Non-pigmented ciliary epithelial cell (primary cell): ENCODE measurements at places on chromosomes 3 and 15.

GRCh38 chr15:23497710-23498111 is 50.7 kb upstream of the GOLGA6L2 start:
- DNase-seq, result no peak

DNA sequence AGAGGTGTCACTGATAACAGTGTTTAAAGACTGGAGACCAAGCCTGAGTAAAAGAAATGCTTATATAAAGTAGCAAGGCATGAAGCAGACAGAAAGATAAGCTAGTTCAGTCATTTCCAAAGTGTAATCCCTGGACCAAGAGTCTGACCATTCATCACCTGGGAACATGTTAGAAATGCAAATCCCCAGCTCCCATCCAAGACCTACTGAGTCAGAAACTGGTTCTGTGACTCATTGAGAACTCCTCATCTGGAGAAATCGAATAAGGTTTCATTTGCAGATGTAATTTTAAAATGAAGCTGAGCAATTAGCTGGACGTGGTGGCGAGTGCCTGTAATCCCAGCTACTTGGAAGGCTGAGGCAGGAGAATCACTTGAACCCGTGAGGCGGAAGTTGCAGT is 473.9 kb upstream of the UBE2E2 start:
- DNase-seq, result no peak

- peak; percentile 61 for DNase-seq
Measured at GRCh38 chr3:55416331-55416821, 70.7 kb downstream of the WNT5A start.

GRCh38 chr15:31362886-31363285 is 36.3 kb downstream of the KLF13 start:
- no peak for DNase-seq

- no peak for DNase-seq
Measured at GRCh38 chr15:98663045-98663444, 14.7 kb downstream of the IGF1R start.

- no peak for DNase-seq
Measured at GRCh38 chr15:47542312-47542989, 174.9 kb upstream of the SEMA6D start.

GRCh38 chr3:149009732-149010131 is 18.4 kb downstream of the GYG1 start:
- DNase-seq, result no peak

DNA sequence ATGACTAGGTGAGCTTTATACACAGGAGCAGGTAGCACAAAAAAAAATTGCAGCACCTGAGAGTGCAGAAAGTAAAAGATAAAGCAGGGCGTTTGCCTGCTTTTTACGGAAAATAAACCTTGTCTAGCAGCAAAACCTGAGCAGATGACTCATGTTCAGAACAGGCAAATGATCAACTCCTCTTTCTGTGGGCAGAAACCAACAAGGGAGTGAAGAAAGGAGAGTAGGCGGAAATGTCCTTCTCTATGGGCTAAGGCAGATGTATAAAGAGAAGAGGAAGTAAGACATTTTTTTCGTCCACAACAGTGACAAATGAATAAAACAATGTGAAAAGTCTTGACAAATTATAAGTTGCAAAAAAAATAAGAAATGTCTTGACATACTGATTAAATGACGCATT is 24.5 kb upstream of the GMNC start:
- DNase-seq, result no peak

- DNase-seq, result no peak
Measured at GRCh38 chr3:128461731-128462130, 5.0 kb downstream of the DNAJB8 start.

GRCh38 chr3:25403968-25404367 is 24.1 kb upstream of the RARB start:
- no peak for DNase-seq

DNA sequence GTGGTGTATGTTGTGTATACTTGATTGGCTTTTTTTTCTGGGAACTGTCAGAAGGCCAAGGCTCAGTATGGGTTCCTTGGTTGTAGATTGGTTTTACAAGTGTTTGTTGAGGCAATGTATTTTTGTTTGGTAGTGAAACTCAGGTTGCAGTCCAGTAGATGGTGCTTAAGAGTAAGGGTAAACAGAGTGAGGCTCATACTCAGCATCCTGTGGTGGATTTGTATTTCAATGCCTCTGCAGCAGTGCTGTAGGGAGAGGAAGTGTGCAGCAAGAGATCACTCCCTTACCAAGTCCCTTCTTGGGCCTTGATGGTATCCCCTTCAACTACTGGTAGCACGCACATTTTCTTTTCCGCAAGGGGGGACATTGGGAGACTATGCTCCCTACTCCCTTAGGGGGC is 428.5 kb upstream of the CNTN3 start:
- DNase-seq, result no peak

GRCh38 chr15:34056911-34057310 is 17.9 kb upstream of the AVEN start:
- no peak for DNase-seq

DNA sequence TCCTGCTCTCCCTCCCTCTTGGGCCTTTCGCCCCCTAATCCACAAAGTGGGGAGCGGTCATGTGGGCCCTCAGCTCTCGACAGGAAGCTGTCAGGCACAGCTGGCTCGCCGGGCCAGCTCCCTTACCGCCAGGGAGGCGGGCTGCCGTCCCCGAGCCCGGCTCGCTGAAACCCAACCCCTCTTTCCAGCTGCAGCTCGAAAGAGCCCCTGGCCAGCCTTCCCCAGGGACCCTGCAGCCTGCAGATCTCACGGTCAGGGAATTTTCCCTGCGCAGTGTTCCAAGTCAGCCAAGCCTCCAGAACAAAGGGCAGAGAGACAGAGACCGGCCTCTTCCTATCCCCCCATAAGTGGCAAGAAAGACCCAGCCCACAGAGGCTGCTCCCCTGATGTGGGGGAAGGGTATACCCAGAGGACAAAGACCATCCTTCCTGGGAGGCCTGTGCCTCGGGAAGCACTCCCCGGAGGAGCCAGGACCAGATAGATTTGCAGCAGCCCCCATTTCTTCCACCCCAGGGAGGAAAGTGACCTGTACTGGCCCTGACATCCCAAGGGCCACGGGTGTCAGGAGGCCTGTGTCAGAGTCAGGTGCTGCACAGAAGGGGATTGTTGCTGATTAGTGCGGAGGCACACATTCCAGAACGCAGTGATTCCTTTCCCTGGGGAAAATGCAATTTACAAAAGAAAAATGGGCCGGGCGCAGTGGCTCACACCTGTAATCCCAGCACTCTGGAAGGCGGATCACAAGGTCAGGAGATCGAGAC is 32.6 kb downstream of the MAGEF1 start:
- no peak for DNase-seq

GRCh38 chr3:155417119-155417517 is 123.6 kb upstream of the STRIT1 start:
- DNase-seq, result no peak

- DNase-seq, result no peak
Measured at GRCh38 chr3:53211706-53212702, 43.8 kb downstream of the TKT start.

DNA sequence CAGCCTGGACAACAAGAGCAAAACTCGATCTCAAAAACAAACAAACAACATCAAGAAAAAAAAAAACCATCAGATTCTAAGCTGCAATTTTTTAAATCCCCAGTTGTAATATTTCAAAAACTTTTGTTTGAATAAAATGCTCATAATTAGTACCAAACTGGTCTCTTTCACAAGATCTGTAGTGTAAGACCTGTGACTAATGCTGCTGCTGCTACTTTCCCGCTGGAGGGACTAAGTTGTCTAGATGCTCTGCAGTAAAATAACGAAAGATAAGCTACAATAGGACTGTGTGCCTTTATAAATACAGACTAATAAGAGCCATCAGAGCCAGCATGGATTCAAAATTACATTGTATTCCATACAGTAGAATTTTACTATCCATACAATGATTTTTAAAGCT is 45.4 kb downstream of the TM4SF4 start:
- DNase-seq, result no peak

GRCh38 chr3:150307311-150308036 is 100.6 kb upstream of the TSC22D2 start:
- DNase-seq, result no peak

- no peak for DNase-seq
Measured at GRCh38 chr3:194548346-194549321, 61.8 kb upstream of the ATP13A3 start.

DNA sequence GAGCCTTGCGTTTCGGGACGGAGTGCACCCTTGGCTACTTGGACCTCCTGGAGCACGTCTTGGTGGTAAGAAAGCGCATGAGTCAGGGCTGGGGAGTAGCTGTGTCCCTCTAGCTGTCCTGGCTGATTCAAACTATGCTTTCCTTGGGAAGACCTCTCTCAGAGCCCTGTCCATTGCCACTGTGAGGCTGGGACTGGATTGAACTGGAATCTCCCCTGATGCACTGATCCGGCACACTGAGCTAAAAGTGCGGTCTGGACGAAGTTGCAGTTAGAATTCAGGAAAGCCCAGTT is 232.6 kb upstream of the TPM1 start:
- DNase-seq, result no peak

- no peak for DNase-seq
Measured at GRCh38 chr3:177119829-177120228, 77.5 kb downstream of the TBL1XR1 start.

DNA sequence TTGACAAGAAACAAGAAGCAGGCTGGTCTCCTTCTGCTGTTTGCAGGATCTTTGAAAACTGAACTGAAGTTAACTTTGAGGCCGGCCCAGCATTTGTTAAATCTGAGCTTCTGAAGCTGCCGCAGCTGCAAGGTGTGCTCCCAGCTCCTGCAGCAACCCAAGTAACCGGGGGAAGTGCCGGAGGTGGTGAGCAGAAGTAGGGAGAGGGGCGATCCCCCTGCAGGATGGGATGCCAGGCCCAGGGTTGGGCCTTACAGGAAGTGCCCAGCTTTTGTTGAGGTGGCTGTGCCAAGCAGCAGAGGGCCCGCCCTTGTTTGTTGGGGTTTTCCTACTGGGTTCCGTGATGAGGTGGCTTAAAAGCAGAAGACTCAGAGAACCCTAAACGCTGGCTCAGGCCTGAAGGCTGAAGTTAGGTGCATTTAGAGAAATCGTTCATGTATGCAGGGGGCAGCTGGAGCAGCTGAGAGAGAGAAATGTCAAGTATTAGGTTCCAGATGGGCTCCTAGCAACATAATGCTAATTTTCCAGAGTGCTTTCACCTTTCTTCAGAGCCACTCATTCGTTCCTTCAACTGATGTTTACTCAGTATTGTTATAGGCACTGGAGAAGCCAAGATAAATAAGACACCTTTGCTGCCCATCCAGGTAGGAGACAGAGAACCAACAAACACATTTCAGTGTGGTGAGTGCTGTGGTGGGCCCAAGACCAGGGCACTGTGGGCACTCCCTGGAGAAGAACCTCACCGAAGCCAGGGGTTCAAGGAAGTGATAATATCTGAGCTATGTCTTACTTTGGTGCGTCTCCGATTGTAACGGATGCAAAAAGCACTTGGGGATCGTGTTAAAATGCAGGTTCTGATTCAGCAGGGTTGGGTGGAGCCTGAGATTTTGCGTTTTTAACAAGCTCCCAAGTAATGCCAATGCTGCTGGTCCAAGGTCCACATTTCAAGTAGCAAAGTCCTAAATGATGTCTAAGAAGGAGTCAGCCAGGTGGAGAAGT is 42.2 kb upstream of the PLCL2 start:
- no peak for DNase-seq

GRCh38 chr3:11288786-11289637 is 16.8 kb downstream of the ATG7 start:
- DNase-seq, result peak; percentile 83

GRCh38 chr3:117488983-117489382 is 779.4 kb downstream of the TUSC7 start:
- DNase-seq, result no peak

DNA sequence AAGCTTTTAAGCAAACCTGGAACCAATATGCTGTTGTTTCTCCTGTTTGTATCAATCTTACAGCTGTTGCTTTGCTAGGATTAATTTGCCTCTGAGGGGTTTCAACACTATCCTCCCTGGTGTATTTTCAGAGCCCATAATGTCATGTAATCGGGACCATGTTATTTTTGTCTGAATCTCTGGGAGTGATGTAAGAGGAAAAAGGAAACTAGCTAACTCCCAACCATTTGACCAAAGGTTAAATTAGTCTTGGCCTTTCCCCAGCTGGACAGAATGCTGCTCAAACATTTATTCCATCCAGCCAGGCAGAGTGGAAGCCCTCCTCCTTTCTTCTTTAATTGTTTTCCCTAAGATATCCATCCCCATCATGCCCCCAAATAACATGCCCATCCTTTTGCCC is 142.2 kb downstream of the ALDH1A2 start:
- DNase-seq, result no peak

- DNase-seq, result no peak
Measured at GRCh38 chr3:129607391-129608068, 1.1 kb upstream of the PLXND1 start.

- DNase-seq, result no peak
Measured at GRCh38 chr3:194198938-194199337, 63.0 kb downstream of the HES1 start.

DNA sequence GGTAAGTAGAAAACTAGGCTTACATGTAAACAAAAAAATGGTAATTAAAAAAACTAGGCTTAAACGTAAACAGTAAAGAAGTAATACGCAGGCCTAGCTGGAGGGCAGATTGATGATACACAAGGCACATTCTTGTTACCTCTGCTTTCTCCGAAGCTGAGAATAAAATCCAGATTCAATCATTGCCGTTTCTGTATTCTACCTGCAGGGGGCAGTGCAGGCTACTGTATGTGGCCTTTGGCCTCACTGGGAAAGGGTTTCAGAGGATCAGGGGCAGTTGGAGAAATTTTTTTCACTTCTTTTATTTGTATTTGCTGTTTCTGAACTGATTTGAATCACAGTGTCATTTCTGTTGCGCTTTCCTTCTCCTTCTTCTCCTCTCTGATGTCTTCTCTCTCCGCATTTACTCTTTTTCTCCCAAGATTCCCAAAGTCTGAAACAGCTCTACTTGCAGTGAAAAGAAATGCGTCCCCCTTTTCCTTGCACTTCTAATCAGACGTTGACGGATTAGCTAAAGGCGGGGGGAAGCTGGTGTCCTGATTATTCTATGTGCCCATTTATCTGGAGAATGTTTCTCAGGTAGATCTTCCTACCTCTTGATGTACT is 67.1 kb upstream of the MCTP2 start:
- DNase-seq, result no peak

GRCh38 chr3:196179380-196180308 is 31.6 kb downstream of the ZDHHC19 start:
- peak; percentile 51 for DNase-seq

GRCh38 chr15:94234300-94234699 is 2.9 kb downstream of the MCTP2 start:
- no peak for DNase-seq

- no peak for DNase-seq
Measured at GRCh38 chr3:160564258-160564911, 986 bp downstream of the KPNA4 start.

- DNase-seq, result peak; percentile 36
Measured at GRCh38 chr3:58463181-58463941, 28.5 kb upstream of the KCTD6 start.

- no peak for DNase-seq
Measured at GRCh38 chr3:62135741-62136140, 237.6 kb downstream of the FEZF2 start.
